Fibroblast of skin of left quadriceps (primary cell): ENCODE measurements at places on chromosomes 12 and 14.

- DNase-seq: no peak
These were observed 23.3 kb downstream of the TPCN1 start for GRCh38 chr12:113244478-113244958.

- DNase-seq: no peak
These were observed 445.5 kb upstream of the GARIN6 start for GRCh38 chr12:99201906-99202645.

DNA sequence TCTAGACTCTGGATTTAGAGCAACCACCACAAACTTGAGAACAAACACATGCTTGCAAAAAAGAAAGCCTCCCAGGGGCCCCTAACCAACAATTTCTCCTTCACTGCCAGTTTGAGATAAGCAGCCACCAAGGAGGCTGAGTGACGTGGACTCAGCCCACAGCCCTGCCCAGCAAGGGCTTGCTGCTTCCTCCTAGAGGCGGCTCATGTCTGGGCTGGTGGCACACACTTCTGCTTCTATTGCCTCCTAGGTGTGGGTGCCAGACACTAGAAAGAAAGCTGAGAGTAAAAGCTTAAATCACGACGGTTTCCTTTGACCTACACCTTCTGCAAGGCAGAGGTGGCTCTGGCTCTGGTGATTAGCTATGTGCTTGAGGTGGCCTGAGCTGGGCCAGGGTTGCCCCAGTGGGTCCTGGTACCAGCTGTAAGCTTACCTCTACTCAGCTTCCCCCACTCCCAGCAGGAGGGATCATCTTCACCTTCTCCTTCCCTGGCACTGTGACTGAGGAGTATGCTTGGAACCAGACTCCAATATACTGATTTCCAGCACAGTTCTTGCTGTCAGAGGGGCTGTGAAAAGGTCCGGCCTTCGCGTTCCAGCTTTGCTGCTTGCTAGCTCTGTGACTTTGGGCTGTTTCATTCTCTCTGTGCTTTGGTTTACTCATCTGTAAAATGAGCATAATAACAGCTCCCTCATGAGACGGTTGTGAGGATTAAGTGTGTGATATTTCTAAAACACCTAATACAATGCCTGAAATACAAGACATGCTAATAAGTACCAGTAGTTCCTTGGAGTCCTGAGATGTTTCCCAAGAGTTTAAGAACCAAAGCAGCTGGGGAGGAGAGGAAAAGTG is 89.7 kb upstream of the PARP11 start:
- no peak for DNase-seq

- no peak for DNase-seq
These were observed 100.3 kb upstream of the FAR2 start for GRCh38 chr12:29048787-29049186.

DNA sequence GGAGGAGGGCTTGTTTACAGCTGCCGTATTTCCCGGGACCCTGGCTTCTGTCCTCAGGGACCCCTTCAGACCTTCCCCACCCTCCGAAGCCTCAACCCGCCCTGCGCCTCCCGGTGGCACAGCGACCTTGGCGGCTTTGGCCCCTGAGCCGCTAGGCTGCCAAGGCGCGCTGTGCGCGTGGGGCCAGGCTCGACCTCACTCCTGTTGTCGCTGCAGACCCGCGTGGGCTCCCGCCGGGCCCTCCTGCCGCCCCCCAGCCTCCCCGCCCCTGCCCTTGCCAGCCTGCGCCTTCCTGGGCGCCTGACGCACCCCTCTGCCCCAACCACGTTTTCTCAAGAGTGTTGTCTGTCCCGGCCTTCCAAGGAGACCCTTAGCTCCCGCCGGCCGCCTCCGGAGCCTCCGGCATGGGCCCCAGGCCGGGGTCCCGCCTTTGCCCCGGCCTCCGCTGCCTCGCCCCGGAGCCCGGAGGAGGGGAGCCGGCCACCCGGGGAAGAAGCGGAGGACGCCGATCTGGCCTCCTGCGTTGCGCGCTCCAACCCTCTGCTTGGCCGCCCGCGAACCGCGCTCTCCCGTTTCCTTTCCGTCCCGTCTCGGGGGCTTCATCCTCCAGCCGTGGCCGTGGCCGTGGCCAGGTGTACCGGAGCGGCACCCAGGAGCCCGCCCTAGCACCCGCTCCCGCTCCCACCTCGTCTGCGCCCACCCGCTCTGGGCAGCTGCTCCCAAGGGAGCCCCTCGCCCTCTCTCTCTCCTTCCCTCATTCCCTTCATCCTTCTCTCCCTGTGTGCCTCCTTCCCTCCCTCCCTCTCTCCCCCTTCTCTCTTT is 19.9 kb downstream of the PPP2R5C start:
- DNase-seq: no peak

DNA sequence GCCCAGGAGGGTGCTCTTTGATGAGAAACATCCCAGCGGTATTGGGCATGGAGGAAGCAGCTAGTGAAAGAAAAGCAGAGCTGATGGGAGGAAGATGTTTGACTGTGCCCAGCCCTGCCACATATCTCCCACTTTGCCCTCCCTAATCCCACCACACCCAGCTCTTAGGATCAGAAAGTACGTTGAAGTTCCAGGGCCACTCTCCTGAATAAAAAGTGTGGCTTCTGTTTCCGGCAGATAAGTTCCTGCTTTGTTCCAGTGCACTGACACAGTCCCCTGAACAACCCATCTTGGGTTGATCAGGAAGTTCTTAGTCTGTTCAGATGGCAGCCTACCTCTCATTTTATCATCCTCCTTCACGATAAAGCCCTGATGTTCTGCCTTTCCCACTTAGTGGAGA is 16.5 kb downstream of the TPCN1 start:
- no peak for DNase-seq

DNA sequence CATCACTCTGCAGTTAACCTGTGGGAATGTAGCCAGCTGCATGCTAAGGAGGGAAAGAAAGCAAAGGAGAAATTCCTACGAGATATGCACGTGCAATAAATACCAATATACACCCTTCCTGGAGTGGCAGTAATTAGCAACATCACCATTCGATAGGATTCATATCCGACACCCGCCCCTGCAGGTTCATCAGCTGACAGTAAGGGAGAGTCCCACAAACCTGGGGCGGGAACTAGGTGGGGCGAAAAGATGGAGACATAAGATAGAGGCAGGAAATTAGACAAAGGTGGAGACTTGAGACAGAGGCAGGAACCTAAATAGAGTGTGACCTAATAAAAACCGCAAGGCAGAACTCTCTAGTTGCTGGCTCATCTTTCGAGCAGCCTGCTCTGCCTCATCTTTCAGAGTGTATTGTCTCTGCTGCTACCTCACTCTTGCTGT is 51.6 kb downstream of the PLEKHG3 start:
- DNase-seq: no peak

DNA sequence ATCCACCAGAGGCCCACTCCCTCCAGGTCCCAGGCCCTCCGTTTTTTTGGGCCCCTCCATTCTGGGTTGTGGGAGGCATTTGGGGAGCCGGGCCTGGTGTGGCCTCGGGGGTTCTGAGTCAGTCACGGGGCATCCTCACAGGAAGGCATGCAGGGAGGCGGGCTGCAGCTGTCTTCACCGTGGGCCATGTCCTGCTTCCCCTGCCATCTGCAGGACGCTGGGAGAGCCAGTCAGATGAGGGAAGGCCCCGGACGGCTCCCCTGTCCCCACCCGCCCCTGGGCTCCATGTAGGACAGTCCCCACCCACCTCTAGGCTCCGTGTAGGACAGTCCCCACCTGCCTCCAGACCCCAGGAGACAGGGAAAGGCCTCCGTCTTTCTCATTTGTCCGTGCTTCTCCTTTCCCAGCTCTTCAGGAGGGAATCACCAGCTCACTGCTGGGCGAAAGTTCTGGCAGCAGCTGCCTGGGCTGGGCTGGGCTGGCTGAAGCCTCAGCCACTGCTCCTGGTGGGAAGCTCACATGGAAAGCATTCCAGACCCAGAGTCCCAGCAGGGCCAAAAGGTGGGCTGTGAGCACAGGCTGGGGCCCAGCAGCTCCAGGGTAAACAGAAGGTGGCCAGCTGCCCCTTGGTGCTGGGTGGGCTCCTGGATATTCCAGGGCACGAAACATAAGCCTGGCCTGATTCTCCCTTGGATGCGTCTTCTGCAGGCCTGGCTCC is 217.8 kb downstream of the KIF26A start:
- DNase-seq: no peak

DNA sequence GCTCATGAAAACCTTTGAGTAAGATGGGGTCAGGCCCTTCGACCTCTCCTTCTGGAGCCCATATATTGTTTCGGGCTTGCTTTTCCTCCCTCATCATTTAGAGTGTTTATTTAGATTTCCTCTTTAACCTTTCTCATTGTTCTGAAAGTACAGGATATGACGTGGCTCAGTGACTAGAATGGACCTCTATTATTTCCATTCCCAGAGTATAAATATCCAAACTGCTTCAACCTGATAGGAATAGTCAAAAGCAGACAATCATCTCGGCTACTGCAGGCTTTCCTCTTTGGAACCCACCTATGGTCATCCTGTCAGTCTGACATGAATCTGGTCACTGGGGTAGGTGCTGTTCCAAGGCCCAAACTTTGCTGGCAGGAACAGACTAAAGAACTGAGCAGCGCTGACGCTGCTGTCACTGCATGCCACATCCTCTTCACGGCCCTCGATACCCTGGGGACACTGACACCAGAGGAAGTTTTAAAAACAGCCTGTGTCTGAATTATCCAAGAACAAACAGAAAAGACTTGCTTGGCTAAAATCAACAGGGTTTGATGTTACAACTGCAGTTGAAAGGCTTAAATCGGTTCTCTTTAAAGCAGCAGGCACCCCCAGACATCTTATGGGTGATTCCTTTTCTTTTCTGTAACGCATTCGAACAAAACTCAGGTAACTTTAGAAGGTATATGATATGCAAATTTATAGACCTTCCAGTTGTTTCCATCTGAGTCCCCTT is 5.0 kb upstream of the DDX47 start:
- no peak for DNase-seq

- no peak for DNase-seq
These were observed 59.3 kb upstream of the DIO3 start for GRCh38 chr14:101501858-101502615.

DNA sequence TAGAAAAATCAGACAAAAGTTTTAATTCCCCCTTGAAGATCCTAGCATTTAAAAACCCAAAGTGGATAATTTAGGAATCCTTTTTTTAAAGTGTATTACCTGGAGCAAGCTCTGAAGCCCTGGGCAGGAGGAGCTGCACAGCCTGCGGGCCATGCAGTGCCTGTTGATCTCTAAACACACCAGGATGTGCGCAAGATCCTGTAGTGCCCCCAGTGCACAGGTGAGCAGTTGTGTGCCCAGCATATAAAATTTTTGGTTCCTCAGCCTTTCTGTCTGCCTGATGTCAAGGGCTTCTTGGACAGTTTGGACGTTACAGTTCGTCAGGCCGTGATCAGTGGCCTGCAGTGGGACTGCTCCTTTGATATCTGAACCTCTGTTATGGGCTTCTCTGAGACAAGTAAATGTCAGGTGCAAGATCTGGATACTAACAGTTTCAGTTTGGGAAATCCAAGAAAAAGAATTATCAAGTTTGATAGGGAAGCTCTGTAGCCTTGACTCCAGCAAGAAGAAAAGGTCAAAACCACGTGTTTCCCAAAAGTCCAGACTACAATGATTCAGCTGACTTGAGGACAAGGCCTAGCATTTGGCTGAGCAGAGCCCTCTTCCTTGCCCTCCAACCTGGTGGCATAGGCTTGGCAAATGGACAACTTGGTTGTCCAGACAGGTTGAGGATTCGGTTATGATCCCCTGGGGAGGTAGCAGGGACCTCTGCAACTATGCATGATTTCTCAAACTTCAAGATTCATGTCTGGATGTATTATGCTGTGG is 1.0 kb downstream of the ATXN7L3B start:
- no peak for DNase-seq

- DNase-seq: no peak
These were observed 504.3 kb downstream of the SLC16A7 start for GRCh38 chr12:60100160-60100559.

DNA sequence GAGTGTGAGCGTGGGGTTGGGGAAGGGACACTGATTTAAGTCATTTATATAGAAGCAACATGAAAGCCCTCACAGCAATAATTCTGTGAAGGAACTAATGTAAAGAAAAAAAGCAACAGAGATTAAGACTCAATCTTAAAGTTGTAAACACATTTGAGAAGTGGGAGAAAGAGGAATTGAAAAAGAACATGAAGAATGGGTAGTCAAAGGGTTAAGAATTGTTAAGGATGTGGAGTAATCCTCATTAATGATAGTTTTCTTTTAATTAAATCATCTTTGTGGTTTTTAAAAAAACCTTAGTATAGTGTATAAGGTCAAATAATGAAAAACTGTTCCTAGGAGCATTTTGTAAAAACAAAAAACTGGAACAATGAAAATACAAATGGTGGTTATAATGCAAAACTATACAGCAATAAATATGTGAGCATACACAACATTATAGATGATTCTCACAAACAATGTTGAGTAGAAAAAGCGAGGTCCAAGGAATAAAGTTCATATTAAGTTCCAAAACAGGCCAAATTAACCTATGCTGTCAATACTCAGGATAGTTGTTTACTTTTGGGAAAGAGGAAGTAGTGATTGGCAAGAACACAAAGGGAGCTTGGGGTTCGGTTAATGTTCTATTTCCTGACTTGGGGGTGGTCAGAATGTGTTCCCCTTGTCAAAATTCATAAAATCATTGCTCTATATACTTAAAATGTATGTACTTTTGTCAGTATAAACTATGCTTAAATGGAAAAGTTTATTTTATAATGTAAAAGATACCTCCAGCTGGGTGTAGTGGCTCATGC is 120.4 kb upstream of the ATF7IP start:
- no peak for DNase-seq

DNA sequence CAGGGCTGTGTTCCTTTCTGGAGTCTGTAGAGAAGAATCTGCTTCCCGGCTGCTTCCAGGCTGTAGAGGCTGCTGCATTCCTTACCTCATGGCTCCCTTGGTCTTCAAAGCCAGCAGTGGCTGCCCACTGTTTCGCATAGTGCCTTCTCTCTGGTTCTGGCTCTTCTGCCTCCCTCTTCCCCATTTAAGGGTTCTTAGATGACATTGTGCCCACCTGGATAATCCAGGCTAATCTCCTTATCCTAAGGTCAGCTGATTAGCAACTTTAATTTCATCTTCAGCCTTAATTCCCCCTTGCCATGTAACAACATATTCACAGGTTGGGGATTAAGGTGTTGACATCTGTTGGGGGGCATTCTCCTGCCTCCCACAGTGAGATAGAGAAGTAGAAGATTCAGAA is 208.6 kb upstream of the TMTC1 start:
- no peak for DNase-seq

GRCh38 chr14:95140060-95140858 is 17.1 kb downstream of the DICER1 start:
- no peak for DNase-seq
